ENCODE measurements at places on chromosomes 4 and X.

- DNase-seq = no peak
Measured at GRCh38 chrX:18884916-18885315, 99.0 kb downstream of the PHKA2 start.

- DNase-seq = no peak
Measured at GRCh38 chrX:2568125-2568524, 67.3 kb upstream of the DHRSX start.

GRCh38 chrX:140664939-140665338 lies 44.6 kb upstream of the LINC00632 start:
- DNase-seq = peak; percentile 35

DNA sequence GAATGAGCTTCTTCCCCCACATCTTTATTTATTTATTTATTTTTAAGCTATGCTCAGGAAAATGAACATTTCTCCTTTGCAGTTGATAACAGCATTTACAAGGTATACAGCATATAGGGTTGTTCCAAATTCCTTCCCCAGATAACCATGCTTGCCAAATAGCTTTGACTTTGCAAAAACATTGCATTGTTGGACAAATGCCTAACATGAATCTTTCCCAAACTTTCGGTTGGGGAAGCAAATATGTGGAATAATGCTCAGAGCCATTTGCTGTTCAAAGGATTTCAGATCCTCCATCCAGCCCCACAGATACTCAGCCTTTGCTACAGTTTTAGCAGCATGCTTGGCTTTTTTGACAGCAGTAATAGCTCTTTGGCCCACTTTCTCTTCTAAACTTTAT lies 127.2 kb upstream of the AGA start:
- DNase-seq = no peak

- no peak for DNase-seq
Measured at GRCh38 chr4:7121174-7121573, 53.3 kb upstream of the GRPEL1 start.

- DNase-seq = no peak
Measured at GRCh38 chr4:186108391-186108790, 3.9 kb downstream of the FAM149A start.

GRCh38 chr4:88010966-88011365 lies 3.5 kb downstream of the PKD2 start:
- DNase-seq = no peak

DNA sequence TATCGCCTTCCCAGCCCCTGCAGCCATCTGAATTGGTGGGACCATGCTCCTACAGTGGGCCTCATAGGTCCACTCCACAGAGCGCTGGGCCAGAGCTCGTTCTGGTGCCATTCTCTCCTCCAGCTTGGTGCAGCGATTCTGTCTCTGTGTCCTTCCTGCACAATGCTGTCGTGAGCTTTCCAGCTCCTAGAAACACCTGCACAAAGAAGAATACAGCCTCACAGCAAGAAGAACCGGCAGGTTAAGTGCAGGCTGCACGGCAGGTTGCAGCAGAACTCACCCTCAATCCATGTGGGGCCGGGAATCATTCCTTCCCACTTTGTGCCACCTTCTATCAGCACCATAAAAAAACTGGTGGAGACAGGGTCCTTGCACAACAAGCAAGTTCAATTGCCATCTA lies 101.2 kb upstream of the ENPP6 start:
- DNase-seq = no peak

DNA sequence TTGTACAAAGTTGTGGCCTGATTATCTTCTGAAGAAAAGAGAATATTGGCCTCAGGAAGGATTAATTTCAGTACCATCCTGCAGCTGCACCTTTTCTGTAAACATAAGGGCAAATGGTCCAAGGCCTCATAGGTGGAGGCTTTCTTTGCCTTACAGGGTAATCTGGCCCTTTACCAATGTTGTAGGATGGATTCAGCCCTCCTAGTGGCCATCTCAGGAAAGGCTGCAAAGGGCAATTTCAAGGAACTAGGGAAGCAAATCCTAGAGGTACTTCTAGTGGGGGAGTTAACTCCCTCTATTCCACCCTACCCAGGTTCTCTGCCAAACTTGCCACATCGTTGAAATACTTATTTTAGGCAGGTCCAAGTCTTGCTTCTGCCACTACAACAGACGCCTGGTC lies 57.6 kb downstream of the UGT2B11 start:
- DNase-seq = peak; percentile 65

- DNase-seq = no peak
Measured at GRCh38 chr4:94504545-94504944, 52.8 kb downstream of the PDLIM5 start.

DNA sequence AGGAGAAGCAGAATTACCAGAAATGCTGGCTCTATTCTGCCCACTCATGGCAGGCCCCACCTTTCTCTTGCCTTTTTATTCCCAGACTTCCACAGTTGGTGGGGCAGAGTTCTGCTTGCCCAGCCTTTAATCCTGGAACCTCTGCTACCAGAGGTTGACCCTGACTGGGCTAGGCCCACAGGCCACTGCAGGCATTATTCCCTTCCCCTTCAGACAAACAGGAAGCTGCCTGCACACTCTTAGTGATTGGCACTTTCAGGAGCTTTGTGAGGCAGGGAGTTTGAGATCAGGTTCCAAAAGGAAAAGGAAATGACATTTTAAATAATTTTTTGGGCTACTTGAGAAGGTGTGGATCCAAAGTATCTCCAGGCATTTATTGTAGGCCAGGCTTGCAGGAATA lies 18.8 kb downstream of the MSN start:
- DNase-seq = no peak

GRCh38 chrX:129980540-129981199 lies 1.8 kb upstream of the BCORL1 start:
- peak; percentile 15 for DNase-seq

GRCh38 chr4:184156163-184156920 lies 61.3 kb downstream of the ENPP6 start:
- no peak for DNase-seq

DNA sequence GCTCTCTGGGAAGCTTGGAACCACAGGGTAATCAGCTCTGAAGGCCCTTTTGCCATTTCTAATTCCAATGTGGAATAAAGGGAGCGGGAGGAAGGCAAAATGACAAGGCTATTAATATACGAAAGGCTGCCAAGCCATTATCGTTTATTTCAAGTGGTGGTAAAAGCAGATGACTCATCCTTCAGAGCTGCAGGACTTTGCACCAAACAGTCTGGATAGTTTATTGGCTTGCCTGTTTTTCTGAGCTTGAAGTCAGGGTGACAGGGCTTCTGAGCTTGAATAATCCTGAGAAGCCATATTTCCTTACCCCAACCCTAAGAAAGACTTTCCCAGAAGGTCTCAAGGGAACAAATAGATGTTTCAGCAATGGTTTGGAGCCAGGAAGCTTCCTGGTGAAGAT lies 7.7 kb upstream of the GABRE start:
- DNase-seq = peak; percentile 28

DNA sequence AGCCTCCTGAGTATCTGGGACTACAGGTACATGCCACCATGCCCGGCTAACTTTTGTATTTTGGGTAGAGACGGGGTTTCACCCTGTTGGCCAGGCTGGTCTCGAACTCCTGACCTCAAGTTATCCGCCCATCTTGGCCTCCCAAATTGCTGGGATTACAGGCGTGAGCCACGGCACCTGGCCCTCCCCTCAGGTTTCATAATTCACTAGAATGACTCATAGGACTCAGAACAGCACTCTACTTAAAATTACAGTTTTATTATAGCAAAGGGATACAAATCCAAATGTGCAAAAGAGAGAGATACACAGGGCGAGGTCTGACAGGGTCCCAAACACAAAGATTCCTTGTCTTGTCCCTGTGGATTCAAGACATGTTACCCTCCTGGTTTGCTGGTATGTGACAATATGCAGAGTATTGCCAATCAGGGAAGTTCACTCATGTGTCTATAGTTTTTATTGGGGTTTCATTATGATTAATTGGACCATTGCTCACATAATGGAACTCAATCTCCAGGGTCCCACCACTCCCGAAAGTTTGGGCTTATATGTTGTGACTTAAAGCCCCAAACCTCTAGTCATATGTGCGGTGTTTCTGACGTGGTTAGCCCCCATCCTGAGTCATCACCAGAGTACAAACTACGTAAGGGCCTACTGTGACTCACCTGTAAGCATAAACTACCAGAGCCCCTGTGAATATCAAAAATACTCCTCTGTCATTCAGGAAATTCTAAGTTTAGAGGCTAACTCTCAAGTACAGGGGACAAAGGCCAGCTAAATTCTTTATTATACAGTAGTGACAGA lies 5.2 kb downstream of the YIPF6 start:
- peak; percentile 75 for DNase-seq

DNA sequence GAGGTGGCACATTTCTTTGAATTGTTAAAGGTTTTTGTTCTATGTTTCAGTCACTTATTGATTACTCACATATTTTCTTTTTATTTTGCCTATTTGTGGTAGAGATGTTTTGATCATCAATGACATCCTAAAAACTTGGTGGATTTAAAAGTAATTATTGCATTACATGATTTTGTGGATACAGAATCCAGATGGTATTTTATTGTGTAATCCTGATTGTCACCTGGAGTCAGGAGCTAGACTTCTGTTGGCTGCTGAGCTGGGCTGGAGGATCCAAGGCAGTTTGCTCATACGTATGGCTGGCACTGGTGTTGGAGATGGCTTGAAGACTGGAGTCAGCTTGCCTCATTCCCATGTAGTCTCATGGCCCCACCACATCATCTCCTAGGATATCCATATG lies 1009.6 kb upstream of the PCDH7 start:
- no peak for DNase-seq

- DNase-seq = no peak
Measured at GRCh38 chr4:41364876-41365275, 108.1 kb downstream of the UCHL1 start.

DNA sequence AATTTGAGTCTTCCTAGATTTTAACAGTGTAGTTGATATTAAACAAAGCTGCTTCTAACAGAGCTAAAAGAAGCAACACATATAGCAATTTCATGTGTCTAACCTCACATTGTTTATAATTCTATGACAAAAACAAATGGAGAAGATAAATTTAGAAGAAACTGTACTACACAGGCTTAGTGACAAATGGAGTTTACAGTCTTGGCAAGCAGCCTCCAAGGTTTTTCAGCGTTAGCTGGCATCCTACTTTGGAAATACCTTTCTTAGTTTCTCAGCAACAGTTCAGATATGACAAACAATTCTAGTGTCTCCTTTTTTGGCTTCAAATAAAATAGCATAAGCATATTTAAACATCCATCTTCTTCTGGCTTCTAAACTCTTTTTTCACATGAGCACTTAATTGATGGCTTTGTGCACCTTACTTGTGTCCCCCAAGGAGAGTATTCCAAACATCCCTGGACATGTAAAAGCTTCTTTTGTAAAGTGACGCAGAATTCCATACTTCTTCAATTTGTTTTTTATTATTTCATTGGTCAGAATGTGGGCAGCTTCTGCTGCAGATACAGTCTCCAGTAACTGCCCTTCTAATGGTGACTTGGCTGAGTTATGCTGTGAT lies 249.8 kb downstream of the ANTXR2 start:
- peak; percentile 45 for DNase-seq

DNA sequence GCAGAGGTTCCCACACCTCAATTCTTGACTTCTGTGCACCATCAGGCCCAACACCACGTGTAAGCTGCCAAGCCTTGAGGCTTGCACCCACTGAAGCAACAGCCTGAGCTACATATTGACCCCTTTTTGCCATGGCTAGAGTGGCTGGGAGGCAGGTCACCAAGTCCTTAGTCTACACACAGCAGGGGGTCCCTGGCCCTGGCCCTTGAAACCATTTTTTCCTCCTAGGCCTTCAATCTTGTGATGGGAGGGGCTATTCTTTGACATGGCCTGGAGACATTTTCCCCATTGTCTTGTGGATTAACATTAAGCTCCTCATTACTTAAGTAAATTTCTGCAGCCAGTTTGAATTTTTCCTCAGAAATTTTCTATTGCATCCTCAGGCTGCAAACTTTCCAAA lies 336.6 kb downstream of the IL15 start:
- no peak for DNase-seq

DNA sequence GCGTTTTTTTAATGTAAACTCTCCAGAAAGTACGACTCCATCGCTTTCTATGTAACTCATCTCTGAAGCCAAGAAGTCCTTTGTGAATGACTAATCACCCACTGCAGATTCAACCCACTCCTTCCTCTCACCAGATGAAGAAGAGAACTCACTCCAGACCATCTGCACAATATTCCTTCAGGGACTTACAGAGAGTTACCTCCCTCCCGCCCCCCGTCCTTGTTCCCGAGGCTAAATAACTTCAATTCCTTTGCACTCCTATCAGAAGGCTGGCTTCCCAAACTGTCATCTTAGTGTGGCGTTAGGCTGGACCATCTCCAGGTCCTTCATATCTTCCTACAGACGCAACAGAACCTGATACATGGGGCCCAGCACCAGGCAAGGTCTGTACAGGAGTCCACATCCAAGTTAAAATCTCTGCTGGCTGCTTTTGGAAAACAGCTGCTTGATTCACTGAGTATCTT lies 82.4 kb downstream of the AFAP1 start:
- peak; percentile 75 for DNase-seq

DNA sequence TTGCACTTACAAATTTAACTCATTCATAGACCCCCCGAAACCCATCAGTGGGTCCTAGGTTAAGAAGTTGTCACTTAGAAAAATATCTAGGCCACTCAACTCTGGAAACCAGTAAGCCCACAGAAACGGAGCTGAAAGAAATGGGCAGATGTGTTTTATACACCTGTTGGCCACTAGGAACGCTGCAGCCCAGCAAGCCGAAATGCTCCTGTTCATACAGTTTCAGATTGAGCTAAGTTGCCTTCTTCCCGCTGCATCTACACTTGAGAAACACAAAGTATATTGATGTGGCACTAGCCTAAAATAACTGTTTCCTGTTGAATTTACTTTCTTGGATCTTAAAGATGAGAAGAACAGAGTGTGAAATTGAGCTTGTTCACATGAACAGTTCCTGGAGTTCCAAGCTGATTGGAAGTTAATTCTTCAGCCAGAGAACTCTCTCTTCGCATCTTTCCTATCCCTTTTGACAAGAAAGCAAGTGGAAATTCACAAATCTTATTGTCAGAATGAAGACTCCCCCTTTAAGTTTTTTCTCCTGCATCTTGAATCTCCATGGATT lies 174.1 kb downstream of the RBMX2 start:
- peak; percentile 56 for DNase-seq

- DNase-seq = no peak
Measured at GRCh38 chr4:93143902-93144301, 684.7 kb upstream of the ATOH1 start.

Data from PC-3 (cell line).